ENCODE measurements at places on chromosomes 4 and X.

- peak; percentile 30 for DNase-seq
Measured at GRCh38 chrX:68199062-68199848, 234.0 kb downstream of the OPHN1 start.

DNA sequence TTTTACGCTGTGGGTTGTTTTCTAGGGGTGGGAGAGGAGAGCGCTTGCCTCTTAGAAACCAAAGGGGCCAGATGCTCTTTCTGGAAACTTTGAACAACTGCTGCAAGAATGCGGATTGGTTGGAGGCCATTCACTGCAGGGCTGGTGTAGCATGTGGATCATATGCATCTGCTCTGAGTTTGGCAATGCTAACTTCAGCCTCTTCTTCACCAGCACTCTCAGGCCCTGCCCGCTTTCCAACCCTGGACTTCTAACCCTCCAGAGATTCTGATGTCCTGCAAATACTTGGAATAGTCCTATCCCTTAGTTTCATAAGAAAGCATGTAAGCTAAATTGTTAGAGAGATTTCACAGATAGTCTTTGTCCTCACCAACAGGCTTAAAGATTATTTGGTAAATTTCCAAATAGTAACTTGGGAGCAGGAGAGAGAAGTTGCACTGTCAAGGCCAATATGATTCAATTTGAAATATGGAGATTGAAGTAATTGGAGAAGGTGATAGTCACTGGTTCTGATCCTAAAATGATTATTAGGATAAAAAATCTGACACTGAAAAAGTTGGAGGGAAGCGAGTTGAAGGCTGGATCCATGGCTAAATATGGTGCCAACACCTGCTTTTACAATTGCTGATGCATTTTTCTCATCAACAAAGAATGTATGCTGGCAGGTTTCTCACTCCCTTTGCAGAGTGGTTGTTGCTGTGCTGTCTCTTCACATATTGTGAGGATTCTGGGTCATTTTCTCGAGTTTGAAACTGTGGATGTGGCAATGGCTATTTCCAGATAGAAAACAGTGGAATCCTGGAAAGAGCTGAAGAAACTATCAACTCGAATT lies 210.4 kb downstream of the PTTG2 start:
- DNase-seq = peak; percentile 71

DNA sequence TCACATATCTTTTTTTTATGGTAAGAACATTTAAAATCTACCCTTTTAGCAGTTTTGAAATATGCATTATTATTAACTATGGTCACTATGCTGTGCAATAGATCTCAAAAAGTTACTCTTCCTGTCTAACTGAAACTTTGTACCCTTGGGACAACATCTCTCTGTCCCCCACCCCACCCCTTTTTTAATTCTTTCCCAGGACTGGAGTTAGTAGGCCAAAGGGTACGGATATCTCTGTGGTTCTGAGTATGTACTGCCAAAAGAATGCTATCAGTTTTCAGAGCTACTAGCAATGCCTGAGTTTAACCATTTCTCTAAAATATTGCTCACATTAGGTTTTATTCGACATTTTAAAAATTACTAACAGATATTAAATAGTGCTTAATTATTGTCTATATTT lies 4.7 kb upstream of the FAM241A start:
- DNase-seq = no peak

- DNase-seq = no peak
Measured at GRCh38 chr4:168128601-168129000, 36.3 kb downstream of the ANXA10 start.

DNA sequence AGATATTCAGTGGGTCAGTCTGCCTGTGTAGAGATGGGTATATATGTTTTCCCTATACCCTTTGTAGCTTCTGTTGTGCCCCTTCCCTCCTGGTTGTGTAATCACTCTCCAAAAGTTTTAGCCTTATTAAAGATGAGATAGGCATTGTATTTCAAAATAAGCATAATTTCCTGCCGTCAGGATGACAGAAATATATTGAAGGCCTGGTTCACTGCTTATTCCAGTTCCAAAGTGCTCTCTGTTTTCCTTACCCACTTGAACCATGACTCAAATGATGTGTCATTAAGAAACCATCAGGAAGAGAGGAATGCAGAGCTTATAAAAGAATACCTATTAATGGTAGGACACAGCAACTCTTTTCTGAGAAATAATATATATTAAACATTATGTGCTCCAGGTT lies 178.5 kb downstream of the GABRB1 start:
- DNase-seq = no peak

DNA sequence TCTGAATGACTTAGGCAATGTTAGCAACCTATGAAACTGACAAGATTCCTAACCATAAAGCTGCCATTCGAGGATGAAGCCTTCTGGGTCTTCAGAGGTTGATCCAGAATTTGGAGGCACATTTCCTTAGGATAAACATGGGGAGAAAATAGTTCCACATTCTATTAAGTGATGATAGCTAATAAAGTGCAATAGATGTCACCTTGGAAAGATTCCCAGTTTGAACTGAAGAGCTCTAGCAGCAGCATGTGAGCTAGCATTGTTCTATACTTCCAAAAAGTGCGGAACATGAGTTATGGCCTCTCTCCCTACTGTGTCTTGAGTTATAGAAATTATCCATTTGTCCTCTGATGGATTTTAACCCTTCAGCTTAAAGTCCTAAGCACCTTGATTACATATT lies 991.4 kb upstream of the SLIT2 start:
- no peak for DNase-seq

DNA sequence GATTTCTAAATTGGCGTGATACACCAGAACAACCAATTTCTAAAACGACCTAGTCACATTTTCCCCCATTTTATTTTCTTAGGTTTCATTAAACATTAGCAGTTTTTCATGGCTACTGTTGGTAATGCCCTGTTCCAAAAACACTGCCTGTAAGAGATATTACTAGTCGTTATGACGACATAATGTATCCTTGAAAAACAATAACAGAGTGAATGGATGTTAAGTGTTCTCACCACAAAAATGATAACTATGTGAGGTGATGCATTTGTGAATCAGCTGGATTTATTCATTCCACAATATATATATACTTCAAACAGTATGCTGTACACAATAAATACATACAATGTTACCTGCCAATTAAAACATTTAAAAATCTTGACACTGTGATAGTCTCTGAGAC lies 1147.6 kb upstream of the PCDH10 start:
- peak; percentile 15 for DNase-seq

- DNase-seq = no peak
Measured at GRCh38 chr4:154421618-154422017, 70.0 kb downstream of the DCHS2 start.

Data from muscle of back (tissue), 13 donors.